Adipocyte (in vitro differentiated cells): ENCODE measurements at places on chromosomes 11 and 22.

GRCh38 chr22:29787371-29787980 is 20.3 kb downstream of the UQCR10 start:
- no peak for DNase-seq

DNA sequence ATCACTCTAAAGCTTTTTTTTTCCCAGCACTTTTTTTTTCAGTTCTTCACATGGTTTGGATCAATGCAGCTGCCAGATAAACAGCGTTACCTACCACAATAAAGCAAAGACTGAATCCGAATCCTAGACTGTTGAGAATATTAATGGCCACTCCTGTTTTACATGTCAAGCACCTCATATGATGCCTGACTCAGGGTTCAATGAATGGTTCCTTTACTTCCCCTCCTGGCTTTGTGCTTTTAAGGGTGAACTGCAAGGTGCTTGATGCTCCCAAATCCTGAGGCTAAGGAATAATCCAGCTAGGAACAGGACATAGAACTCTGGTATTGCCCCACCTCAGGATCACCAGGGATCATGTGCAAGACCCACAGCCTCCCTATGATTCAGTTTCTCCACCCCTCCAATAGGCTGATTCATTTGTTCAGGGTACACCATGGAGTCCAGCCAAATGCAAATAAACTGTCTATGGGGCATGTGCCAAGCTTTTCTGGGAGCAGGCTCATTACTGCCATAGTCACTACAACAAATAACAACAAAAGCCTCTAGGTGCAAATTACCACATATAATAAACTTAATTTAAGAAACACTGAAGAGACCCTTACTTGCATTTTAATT is 104.3 kb downstream of the GAB2 start:
- peak; percentile 65 for DNase-seq

GRCh38 chr22:49270595-49271368 is 556.9 kb downstream of the BRD1 start:
- no peak for DNase-seq

- DNase-seq, result no peak
Measured at GRCh38 chr22:45878901-45879551, 97.9 kb downstream of the WNT7B start.

DNA sequence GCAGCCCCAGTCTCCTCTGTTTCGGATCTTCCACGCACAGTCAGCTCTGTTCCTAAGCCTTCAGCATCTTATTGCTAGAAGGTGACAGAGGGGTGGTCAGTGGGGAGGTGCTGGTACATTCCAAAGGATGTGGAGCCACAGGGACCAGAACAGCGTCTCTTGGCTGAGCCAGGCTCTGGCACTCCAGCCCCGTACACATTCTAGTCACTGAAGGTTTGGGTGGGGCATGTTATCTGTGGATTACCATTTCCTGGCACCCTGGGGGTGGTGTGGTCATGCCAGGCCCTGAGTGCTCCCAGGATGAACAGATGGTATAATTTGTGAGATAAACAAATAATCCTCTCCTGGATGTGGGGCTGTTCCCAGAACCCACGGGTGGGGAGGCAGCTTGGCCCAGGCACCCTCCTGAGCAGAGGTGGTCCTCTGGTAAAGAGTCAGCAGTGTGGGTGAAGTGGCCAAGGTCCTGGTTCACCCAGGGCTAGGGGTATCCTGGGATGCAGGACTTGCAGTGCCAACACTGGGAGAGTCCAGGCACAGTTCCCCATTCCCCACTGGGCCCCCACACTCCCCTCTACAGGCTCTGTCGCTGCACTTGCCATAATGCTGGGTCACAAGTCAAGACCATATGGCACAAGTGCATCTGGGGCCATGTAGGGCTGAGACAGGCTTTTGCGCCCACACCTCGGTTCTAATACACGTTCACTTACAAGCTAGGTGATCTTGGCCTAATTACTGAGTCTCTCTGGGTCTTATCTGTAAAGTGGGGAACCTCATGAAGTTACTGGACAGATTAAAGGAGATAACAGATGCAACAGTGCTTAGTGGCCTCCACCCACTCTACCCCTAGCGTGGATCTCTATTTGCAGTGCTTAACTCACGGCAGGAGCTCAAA is 33.0 kb downstream of the DKK3 start:
- DNase-seq, result no peak

- peak; percentile 96 for DNase-seq
Measured at GRCh38 chr11:9264316-9265210, 587 bp downstream of the DENND5A start.

DNA sequence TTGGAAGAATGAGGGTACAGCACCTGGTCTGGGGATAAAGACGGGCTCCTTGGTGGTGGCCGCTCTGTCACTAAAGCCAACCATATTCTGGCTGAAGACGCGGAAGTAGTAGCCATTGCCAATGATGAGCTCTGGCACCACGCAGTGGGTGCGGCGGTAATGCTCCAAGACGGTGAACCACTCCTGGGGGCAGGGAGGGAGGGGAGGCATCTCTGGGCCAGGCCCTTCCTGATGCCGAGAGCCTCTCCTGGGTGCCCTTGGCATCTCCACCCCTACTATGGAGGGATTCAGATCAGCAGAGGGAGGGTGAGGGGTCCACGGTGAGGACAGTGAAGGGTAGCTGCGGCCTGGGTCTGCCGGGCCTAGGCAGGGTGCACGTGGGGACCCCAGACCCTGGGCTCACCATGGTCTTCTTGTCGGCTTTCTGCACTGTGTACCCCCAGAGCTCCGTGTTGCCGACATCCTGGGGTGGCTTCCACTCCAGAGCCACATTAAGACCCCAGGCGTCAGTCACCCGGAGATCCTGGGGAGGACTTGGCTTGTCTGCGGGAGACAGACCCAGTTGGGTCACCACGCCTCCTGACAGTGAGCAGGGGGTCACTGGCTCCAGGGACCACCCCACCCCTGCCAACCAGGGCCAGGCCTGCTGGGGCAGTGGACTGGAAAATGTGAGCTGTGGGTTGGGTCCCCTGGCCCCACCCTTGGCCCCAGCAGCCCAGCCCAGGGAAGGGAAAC is 19.5 kb downstream of the MYBPC3 start:
- DNase-seq, result no peak

DNA sequence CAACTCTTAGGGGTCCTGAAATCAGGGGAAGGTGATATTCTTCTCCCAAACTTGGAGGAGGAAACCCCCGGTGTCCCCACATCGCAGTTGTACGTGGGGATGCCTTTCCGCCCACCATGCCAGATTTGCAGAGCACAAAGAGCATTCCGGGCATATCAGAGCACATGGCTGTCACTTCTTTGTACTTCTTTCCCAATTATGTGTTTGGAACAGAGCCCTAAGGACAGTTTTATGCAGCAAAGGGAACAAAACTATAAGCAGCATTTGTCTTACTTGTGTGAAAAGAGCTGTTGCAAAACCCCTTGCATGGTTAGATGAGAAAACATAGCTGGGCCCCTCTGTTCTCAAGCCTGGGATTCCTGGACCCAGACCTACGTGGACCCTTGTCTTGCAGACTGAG is 41.2 kb downstream of the NTM start:
- no peak for DNase-seq

DNA sequence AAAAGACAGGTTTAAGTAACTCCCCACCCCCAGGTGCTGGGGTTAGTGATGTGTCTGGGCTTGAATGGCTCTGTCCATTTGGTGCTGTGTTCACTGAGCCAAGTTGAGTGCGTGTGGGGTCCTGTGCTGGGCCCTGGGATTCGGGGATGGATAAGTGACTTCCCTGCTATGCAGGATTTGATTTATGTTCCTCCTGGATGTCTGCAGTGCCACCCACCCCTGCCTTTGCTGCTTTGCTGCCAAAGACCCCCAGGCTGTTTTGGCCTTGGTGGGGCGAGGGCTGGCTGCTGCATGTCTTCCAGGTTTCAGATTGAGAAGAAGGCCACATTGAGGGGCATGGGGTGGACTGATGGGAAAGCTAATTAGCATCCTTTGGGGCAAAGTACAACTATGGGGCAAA is 77.9 kb upstream of the PARVG start:
- no peak for DNase-seq

DNA sequence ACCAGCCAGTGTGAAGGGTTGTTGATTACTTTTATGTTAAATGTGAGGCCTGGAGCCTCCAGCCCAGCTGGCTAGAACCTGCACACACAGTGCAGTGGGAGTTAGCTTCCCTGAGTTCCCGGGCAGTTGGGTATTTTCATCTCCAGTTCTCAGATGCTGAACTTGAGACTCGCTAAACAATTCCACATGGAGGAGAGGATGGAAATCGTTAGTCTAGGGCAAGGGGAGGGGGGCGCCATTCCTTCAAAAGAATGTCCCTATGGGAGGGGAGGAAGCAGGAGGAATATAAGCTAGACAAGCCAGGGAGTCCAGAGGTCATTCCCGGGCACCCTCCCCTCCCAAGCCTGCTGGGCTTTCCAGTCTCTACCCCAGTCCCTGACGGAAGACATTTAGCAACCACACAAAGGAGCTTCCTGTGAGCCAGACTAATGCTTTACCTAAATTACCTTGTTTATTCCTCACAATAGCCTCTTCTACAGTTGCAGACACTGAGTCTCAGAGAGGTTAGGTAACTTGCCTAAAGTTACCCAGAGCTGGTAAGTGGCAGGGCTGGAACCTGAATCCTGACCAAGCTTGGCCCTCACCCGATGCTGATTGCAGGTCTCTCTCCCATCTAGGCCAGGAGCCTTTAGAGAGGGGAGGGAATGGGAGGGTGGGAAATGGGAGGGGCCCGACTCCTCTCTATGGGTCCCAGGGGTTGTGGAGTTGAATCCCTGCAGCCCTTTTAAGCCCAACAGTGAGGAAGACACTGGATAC is 1.9 kb upstream of the TSKU start:
- DNase-seq, result peak; percentile 82

GRCh38 chr11:61630089-61630488 is 49.2 kb upstream of the SYT7 start:
- peak; percentile 41 for DNase-seq

GRCh38 chr22:43171607-43172006 is 15.3 kb downstream of the TTLL12 start:
- DNase-seq, result no peak

GRCh38 chr11:931385-931784 is 5.7 kb downstream of the AP2A2 start:
- no peak for DNase-seq

DNA sequence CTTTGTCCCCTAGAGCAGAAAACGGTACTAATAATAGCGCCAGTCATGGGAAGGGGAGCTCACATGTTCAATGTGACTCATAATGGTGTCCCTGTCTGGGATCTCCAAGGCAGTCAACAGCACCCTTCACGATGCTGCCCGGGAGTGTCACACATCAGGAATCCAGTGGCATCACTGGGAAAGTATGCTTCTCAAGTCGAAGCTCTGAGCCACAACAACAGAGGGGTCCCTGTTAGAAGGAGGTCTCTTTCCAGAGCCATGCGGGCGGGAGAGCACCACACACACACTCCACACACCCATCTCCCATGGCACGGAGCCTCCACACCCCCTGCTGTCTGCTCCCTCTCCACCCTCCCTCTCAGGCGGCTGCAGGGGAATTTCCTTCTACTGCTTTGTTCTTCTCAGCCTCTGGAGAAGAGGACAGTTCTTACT is 119.7 kb downstream of the ETS1 start:
- peak; percentile 89 for DNase-seq

DNA sequence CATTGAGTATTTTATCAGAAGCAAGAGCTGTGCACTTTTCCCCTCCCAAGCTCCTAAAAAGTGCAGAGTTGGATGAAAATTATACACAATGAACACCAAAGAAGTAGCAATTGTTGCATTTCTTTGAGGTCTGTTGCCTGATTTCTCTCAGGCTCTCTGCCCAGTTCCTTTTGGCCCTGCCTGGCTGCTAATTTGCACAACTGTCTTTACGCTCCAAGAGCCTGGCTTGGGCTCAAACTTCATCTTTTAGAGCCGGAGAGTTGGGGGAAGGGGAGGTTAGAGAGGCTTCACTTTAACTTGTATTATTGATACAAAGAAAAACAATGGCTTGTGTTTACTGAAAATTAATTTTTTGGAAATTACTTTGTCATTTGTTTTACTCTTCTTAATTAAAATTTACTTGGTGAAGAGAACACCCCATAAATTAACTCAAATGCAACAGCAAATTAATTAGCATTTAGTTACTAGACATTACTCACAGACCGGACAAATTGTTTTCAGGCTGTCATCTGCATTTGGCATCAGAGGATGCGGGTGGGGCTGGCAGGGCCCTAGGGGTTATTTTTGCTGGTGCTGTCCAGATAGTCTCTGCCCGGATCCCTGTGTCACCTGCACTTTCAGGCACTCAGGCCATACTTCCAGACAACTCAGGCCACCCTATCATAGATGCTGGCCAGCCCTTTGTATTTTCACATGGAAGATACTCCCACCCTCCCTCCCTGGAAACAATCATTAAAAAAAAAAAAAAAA is 407.3 kb downstream of the NXPE2 start:
- DNase-seq, result no peak

DNA sequence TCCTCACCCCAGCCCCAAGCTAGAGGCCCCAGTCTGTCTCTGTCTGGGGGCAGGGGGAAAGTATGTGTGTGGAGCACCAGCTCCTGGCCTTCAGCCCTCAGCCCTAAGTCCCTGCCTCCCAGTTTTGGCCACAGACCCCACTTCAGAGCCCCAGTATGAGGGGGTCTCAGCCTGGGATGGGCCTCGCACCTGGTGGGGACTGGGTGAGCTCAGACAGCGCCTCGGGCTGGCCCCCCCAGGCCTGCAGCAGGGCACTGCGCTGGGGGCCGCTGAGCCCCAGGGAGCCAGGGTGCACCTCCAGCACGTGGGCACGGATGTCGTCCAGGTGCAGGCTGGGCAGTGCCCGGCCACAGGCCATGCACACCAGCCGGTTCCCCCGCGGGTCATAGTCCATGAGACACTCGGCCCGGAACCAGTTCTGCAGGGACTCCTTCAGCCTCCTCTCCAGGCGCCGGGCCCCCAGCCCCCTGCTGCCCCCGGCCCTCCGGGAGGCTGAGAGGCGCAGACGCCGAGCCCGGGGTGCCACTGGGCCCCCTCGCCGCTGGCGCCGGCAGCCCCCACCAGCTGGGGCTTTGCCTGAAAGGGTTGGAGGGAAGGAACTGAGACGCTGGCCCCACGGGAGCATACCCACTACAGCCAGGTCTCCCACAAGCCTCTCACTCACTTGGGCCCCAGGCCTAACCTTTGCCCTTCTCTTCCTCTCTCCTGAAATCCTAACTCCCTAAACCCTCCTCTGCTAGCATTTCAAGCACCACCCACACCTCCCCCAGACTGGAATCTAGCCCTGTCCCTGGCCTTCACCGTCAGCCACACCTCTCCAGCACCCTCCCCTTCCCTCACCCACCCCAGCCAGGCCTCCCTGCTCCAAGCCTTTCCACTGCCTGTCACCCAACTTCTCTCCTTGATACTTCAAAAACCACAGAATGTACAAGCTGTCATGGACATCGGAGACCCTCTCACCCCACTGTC is 3.6 kb downstream of the ZFTA start:
- DNase-seq, result no peak
